ENCODE measurements at places on chromosomes 6 and 20.
A peak's percentile ranks its signal among the peaks of the same experiment; 100 is the strongest.

- DNase-seq = no peak
Observed at GRCh38 chr20:33475381-33476152, 14.3 kb upstream of the CBFA2T2 start.

DNA sequence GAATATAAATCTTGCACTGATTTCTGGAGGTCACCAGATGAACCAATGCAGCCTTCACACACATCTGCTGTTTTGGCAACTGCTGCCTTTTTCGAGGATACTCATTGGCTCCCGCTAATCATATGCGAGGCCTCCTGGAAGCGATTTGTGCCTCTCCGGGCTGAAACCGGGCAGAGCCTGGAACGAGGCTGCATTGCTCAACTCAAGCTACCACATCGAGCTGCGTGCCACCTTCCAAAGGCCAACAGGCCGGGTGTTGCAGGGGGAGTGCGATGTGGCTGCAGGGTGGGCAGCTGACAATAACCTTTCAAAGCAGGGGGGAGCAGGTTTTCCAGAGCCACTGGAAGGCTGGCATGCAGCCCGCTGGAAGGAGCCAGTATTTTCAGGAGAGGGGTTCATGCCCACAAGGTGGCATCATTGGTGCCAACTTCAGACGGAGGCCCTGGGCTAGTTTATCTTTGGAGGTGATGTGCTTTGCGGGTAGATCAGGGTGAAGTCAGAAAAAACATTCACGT lies 122.6 kb upstream of the IFNGR1 start:
- DNase-seq = peak; percentile 13

DNA sequence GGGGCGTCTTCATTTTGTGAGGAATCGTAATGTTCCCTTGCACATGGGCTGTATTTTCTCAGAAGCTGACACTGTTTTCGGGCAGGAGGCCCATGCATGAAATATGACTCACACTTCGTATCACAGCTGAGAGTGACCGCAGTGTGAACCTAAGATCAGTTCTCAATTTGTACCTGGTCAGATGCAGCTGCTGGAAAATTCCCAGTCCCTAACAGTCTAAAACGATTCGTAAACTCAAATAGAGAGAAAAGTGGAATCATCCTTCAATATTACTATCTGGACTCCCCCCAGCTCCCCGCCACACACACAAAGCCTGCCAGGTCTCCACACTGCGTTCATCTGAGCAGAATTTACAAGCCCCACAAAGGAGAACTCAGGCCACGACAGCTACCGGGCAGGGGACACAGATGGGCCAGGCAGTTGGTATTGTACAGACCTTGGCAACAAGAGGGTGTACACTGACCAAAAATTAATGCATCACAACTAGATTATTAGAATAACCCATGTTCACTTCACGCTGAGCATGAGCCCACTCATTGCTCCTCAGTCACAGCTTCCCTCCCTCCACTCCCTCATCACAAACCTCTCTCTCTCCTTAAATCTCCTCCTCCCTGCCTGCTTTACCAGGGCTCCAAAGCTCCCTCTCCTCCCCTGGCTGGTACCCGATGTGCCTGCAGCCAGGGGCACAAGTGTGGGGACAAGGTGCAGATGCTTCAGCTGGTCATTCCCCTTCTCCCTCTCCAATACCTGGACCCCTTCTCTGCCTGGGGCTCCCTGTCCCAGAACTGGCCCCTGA lies 488.4 kb downstream of the PREX1 start:
- no peak for DNase-seq

- DNase-seq = no peak
Observed at GRCh38 chr20:41992481-41992880, 374.3 kb upstream of the CHD6 start.

GRCh38 chr6:42352856-42353564 lies 98.7 kb downstream of the TRERF1 start:
- DNase-seq = no peak

- no peak for DNase-seq
Observed at GRCh38 chr6:119482850-119483285, 133.3 kb upstream of the MAN1A1 start.

DNA sequence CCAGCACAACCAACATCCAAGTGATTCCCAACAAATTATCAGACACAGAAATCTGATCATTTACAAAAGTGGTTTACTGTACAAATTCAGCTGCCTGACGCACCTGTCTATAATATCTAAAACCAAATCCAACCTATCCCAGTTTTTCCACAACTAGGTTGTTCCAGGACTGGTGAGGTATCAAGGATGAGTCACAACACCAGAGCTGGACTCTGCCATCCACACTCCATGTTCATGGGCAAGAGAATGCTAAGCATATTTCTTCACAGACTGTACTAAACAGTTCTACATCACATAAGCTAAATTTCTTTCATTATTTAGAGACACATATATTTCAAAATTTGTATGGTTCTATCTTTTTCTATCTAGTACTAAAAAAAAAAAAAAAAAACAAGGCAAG lies 141.6 kb downstream of the BTBD9 start:
- DNase-seq = no peak

- DNase-seq = no peak
Observed at GRCh38 chr6:107488174-107488874, 1.6 kb upstream of the SOBP start.

DNA sequence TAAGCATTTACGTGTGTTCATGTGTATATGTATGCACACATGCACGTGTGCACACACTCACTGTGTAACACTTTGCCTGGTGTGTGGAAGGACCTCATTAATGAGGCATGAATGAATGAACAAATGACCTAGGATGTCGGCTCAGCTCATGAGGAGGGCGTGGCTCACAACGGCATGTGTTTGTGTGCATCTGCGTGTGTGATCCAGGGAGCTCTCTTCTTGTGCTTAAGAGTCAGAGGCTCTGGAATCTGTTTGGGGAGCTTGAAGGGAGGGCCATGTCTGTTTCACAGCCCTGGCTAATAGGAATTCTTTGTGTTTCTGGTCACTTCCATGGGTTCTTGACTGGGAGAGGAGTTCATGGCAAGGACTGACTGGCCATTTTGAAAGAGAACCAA lies 32.7 kb downstream of the TOX2 start:
- no peak for DNase-seq

GRCh38 chr6:130574146-130574545 lies 208.3 kb downstream of the TMEM200A start:
- no peak for DNase-seq

- DNase-seq = no peak
Observed at GRCh38 chr6:81865712-81866111, 113.2 kb upstream of the TENT5A start.

DNA sequence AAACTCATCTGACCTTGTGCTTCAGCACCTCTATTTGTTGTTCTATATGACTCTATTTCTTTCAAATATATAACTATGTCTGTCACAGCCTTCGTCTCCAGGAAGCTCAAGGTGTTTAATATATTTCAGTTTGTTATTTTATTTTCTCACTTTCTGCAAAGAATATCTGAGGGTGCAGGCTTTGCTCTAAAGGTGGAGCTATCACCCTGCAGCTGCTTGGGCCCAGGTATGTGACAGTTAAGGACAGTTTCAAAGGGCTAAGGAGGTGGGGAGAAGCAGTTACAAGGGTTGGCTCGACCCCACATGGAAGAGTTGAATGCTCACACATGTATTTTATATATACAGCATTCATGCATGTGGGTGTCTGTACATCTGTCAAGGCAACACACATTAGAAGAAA lies 405.6 kb downstream of the BTBD9 start:
- no peak for DNase-seq

Measured in stimulated activated CD8-positive, alpha-beta memory T cell treated with anti-CD3 and anti-CD28 coated beads, Interleukin-12 subunit alpha, Interleukin-12 subunit beta, amount 100 ng/mL, for 4 hours (primary cell).